ENCODE measurements at places on chromosomes 11 and 22.

GRCh38 chr11:10742460-10743208, 8.4 kb upstream of the CTR9 start:
- DNase-seq: no peak

DNA sequence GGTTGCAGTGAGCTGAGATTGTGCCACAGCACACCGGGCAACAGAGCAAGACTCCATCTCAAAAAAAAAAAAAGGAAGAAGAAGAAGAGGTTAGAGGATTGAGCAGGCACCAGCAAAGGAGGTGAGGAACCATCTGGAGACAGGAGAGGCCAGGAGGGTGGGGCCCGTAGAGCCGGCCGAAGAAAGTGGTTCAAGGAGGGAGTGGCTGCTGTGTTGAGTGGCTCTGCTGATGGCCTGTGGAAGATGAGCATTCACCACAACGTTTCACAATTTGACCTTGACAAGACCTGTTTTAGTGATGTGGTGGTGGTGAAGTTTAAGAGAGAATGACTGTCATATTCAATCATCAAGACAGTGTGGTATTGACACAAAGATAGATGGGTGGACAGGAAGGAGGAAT, 6.8 kb upstream of the CTSD start:
- DNase-seq: no peak

DNA sequence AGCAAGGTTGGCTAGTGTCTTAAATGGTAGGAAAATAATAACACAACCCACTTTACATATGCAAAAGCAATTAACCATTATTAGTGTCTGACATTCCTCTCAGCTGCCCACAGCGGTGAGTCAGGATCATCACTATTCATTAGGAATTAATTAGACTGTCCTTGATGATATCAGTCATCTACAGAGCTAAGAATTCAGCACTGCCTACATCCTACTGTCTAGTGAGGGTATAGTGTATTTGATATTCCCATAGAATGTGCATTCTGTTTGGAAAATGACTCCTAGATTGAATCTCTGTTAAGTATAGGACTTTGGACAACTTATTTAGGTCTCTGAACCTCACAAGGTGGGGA, 82.2 kb downstream of the TEAD1 start:
- no peak for DNase-seq

DNA sequence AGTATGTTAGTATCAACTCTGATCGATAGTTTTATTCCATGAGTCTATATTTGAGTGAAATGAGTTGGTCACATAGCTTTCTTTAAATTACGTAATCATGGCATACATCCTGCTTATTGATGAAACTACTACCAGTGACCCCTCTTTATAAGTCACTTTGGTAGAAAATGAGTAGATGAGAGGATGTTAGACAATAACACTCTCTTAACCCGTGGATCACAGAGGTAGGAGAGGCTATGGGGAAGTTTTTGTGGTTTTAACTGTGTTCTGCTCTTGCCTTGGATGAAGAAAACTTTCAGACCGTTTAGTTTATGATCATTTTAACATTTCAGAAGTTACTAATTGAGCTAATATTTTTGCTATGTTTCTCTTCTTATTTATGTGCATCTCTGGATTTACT, 34.0 kb downstream of the TBCEL start:
- no peak for DNase-seq

GRCh38 chr11:68803766-68804165, 38.0 kb downstream of the CPT1A start:
- no peak for DNase-seq

GRCh38 chr22:19580291-19580890, 56.2 kb upstream of the CLDN5 start:
- DNase-seq: no peak
